Erythroblast (primary cell): ENCODE measurements at places on chromosomes 7 and 10.
A peak's percentile ranks its signal among the peaks of the same experiment; 100 is the strongest.

DNA sequence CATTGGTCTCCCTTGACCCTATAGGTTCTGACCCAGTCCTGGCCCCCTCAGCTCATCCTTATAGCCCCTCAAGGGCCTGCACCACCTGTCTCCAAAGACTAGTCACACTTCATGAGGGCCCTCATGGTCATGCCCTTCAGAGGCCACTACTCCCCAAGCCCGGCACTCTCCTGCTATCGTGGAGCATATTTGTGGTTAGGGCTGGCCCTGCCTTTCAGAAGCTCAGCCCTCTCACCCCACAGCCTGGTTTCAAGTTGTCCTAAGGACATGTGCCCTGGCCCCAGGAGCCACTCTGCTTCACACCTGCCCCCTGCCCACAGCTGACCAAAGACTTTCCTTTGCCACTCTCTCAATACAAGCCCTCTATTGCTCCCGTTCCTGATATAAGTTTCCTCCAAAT is 60.3 kb upstream of the LBX1 start:
- DNase-seq = peak; percentile 19

DNA sequence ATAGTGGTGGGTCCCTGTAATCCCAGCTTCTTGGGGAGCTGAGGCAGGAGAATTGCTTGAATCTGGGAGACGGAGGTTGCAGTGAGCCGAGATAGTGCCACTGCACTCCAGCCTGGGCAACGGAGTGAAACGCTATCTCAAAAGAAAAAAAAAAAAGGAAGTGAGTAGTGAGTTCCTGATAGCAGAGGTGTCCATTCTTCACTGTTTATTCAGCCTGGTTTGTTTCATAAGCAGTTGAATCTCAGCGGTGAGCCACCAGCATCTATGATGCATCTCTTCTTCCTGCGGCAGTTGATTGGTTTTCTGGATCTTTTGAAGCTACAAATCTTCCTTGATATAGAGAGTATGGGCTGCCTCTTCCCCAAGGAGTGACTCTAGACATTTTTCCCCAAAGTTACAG is 316.1 kb upstream of the MTPN start:
- no peak for DNase-seq

- no peak for DNase-seq
Observed at GRCh38 chr7:25297278-25297677, 69.0 kb upstream of the NPVF start.

DNA sequence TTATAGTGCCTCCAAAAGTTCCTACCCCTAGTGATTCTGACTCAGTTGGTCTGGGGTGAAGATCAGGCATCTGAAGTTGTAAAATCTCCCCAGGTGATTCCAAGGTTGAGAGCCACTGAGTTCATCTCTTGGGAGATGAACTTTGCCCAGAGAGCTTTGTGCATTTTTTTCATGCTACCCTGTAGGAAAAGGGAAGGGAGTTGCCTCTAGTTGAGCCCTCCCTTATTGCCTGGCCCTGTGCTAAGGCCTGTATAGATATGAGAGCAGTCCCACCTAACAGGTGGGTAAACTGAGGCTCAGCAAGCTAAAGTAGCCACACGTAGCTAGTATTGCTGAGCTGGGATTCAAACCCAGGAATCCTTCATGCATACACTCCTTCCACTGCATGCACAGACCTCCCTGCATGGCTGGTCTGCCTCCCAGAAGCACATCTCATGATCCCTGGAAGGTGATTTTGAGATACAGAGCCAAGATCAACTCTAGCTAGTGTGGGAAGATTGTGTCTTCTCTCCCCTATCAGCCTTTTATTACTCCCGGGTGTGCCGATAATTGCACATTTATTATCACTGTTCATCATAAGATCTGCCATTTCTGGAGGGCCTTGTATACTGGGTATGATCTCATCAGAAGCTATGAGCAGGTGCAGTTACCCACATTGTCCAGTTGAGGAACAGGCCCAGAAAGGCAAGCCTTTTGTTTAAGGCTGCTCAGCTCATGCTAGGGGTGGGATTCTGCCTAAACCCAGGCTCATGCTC is 47.0 kb downstream of the TBATA start:
- no peak for DNase-seq

DNA sequence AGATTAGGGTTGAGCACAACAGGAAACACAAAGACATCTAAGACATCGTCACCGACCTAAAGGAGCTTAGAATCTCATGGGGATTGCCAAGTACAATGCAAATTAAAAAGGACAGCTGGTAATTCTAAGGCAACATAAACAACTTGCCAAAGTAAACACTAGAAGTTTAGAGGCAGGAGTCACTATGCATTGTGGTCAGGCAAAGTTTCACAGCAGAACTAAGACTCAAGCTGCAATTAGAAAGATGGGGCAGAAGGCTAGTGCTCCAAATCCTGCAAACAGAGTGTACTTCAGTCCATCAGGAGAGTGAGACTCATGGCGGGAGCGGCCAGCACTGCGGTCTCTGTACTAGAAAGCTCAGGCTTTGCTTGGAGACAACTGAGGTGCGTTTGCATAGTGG is 52.7 kb downstream of the HIPK2 start:
- no peak for DNase-seq

GRCh38 chr10:103982639-103983038 is 15.7 kb downstream of the SLK start:
- DNase-seq = peak; percentile 31

GRCh38 chr7:22555476-22555875 is 55.5 kb upstream of the STEAP1B start:
- DNase-seq = no peak

- DNase-seq = peak; percentile 7
Observed at GRCh38 chr7:24318326-24318725, 34.3 kb downstream of the NPY start.

GRCh38 chr7:51165337-51165736 is 151.3 kb downstream of the COBL start:
- DNase-seq = no peak

DNA sequence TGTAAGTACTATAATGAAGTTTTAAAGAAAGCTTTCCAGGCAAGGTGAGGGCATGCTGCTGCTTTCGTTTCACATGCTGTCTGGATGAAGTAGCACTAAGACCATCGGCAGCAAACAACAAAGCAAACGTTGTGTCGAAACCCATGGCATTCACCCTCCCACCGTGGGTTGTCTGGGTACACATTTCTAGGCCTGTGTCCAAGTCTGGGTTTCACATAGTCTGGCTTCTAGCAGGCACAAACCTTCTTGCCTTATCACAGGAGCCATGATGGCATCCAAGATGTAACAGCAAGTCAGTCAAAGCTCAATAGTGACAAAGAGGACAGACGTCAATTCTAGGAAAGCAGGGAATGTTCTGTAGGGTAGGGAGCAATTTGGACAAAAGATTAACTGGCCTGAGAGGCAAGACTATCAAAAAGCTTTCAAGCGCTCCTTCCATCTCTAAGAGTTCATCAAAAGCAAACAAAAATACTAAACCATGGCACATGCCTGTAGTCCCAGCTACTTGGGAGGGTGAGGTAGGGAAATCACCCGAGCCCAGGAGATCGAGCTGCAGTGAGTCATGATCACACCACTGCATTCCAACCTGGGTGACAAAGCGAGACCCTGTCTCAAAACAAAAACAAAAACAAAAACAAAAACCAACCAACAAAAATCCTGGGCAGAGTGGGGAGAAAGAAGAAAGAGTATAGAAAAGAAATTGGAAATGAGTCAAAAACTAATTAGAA is 42.7 kb downstream of the PAXIP1 start:
- no peak for DNase-seq

- no peak for DNase-seq
Observed at GRCh38 chr10:61001731-61002122, 57.7 kb upstream of the RHOBTB1 start.

- DNase-seq = no peak
Observed at GRCh38 chr10:67550046-67550445, 145.9 kb downstream of the CTNNA3 start.

DNA sequence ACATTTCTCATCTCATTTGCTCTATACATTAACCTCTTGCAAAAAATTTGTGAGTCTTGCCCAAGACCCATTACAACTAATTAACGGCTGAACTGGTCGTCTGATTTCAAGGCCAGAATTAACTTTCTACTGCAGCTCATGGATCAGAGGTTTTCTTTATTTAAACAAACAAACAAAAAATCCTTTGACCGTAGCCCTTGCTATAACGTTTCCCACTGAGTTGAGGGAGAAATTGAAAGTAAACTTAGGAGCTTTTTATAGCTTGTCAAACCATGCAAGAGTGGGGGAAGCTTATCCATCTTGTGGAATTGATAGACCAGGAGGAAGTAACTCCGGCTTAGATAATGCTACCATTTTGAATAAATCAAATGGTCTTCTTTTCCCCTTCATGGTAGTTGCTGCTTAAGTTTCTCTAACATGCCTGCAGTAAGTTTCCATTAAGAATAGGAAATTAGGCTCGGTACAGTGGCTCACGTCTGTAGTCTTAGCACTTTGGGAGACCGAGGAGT is 3.3 kb downstream of the SRGN start:
- DNase-seq = peak; percentile 25

- DNase-seq = no peak
Observed at GRCh38 chr10:14329746-14330173, 964 bp downstream of the FRMD4A start.

DNA sequence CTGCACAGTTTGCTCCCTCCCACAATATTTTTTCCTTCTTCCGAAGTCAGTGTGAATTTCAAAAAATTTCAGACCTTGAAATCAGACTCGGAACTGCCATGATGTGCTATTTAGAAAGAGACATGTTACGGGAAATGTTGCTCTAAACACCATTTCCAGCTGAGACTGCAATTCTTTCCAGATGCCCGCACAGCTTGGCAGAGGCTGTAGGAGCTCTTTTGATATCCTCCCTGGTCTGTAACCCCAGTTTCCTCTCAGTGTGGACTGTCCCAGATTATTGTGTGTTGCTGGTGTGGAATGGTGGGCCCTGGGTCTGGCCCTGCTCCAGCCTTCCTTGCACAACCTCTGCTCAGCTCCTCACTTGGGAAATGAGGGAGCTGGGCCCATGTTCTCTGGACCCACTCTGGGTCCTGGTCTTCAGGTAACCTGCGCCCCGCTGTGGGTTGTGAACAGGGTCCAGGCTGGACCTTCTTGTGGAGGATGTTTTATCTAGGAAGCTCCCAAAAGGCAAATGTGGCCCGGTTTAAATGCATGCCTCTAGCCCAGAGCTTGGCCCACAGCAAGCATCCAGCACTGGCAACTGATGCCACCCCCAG is 172.8 kb upstream of the CXCL12 start:
- DNase-seq = no peak

DNA sequence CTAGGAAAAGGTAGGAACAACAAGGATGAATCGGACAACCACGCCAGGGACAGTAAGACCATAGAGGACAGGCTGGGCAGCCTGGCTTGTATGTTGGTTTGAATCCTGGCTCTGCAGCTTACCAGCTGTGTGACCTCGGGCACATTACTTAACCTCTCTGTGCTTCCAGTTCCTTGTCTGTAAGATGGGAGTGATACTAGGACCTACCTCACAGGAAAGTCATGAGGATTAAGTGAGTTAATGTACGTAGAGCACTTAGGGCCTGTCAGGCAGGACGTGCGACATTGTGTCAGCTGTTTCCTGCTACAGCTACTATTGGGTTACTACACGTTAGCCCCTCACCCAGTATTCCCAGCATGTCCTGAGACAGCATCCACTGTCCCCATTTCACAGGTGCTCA is 32.1 kb downstream of the PLAC9 start:
- no peak for DNase-seq

- DNase-seq = no peak
Observed at GRCh38 chr7:100886142-100886935, 3.2 kb downstream of the UFSP1 start.

- DNase-seq = no peak
Observed at GRCh38 chr10:13382703-13383398, 34.8 kb upstream of the SEPHS1 start.

DNA sequence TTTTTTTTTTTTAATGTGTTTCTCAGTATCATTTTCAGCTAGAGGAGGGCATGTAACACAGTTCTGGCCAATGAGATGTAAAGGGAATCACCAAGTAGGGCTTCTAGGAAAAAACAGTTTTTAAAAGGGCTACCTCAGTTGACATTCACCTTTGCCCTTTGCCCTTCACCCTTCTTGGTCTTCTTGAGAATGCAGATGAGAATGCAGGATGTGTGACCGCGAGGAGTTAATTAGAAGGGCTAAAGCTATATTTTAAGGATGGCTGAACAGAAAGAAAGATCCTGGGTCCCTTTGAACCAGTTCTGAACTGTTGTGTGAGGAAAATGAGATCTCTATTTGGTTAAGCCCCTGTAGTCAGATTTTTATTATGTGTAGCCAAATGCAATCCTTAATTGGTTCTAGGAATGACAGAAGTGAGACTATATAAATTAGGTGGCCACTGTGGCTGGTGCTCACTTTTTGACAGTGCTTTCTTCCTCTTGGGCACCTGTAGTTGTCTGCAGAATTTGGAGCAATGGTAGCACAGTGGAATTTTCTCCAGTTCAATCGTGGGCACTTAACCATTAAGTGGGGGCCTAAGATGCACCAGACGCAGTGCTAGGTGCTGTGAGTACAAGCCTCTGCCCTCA is 21.1 kb upstream of the TOMM7 start:
- DNase-seq = no peak

- DNase-seq = peak; percentile 33
Observed at GRCh38 chr7:135761751-135762488, 13.3 kb upstream of the FAM180A start.

- no peak for DNase-seq
Observed at GRCh38 chr10:70306181-70306705, 22.4 kb upstream of the NPFFR1 start.

DNA sequence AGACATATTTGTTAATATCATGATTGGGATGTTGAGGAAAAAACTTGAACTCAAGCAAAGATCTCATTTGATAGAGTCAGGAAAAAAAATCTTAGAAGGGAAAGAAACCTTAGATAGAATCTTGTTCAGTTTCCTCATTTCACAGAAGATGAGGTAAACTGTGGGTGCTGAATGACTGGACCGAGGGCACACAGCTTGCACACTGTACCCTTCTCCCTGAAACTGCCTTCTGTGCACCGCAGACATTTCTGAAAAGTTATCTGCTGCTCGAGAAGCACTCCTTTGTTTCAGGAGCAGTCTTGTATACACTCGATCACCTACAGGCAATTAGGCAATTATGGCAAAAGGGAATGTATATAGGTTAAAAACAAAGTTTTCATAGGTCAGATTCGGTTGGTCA is 167.4 kb downstream of the SKAP2 start:
- DNase-seq = no peak

GRCh38 chr7:19369806-19370205 is 224.6 kb upstream of the FERD3L start:
- no peak for DNase-seq

DNA sequence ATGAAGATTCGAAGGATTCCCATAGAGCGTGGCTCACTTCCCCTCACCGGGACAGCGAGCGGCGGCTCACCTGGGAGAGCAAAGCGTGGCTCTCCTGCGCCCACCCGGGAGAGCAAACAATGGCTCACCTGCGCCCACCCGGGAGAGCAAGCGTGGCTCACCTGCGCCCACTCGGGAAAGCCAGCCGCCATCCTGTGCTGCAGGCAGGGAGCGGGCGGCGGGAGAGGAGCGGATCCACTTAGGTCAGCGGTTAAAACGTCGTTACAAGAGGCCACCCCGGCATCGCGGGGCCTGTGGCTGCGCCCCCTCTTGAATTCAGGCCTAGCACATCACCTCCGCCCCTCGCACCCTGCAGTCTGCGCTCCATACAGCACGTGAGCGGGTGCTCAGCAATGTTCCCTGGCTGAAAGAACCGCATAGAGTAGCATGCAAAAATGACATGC is 461 bp upstream of the FIGNL1 start:
- peak; percentile 38 for DNase-seq

GRCh38 chr10:133180192-133180964 is 20.4 kb downstream of the KNDC1 start:
- DNase-seq = no peak
